ENCODE measurements at places on chromosomes 2 and 18.

DNA sequence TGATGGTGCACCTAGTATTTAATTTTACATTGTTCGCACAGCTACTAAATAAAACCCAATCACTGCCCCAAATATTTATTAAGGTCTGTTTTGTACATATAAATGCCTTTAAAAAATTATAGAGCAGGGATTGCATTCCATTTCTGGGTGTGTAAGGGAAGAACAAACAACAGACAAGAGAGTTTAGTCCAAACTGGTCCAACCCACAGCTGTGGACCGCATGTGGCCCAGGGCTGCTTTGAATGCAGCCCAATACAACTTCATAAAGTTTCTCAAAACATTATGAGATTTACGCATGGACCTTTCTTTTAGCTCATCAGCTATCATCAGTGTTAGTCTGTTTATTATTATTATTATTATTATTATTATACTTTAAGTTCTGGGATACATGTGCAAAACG is 114.8 kb upstream of the LRATD1 start:
- DNase-seq = no peak

GRCh38 chr2:171894612-171894947 is 536 bp upstream of the SLC25A12 start:
- DNase-seq = no peak

GRCh38 chr2:43424262-43425207 is 171.3 kb downstream of the THADA start:
- DNase-seq = no peak

DNA sequence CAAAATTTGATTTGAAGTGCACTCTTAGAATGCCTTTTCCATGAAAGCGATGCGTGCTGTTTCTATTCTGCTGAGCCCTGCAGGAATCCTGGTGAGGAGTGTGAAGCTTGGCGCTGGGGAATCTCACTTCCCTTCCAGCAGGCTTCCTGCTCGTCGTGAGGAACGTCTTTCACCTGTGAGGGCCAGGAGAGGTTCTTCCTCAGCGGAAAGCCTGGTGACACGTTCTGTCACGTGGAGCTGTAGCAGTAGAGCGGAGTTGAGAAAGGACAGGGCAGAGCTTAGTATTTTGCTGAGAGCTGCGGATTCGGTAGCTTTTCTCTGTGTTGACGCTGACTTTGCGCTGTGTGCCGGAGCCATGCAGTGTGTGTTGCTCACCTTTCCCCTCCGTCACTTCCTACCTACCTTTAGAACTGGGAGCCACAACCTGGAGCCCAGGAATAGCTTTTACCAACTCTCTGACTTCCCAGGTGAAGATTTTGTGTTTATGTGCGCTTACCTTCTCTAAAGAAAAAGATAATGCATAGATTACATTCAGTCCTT is 294.8 kb downstream of the PTGR3 start:
- peak; percentile 32 for DNase-seq

DNA sequence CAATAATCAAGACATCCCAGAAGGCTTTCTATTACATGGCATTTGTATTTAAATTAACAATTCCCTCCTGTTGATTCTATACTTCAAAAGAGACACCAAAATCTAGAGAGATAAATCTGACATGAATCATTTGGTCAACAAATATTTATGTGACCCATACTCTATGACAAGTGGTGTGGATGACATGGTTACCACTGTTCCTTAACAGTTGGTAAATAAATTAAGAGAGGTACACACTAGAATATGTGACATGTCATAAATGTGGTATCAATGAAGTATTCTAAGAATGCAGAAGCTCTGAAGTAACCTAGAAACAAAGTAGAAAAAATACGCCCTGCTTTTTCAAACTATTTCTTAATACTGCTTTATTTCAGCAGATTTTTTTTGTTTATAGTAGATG is 255.4 kb downstream of the EXOC6B start:
- no peak for DNase-seq

DNA sequence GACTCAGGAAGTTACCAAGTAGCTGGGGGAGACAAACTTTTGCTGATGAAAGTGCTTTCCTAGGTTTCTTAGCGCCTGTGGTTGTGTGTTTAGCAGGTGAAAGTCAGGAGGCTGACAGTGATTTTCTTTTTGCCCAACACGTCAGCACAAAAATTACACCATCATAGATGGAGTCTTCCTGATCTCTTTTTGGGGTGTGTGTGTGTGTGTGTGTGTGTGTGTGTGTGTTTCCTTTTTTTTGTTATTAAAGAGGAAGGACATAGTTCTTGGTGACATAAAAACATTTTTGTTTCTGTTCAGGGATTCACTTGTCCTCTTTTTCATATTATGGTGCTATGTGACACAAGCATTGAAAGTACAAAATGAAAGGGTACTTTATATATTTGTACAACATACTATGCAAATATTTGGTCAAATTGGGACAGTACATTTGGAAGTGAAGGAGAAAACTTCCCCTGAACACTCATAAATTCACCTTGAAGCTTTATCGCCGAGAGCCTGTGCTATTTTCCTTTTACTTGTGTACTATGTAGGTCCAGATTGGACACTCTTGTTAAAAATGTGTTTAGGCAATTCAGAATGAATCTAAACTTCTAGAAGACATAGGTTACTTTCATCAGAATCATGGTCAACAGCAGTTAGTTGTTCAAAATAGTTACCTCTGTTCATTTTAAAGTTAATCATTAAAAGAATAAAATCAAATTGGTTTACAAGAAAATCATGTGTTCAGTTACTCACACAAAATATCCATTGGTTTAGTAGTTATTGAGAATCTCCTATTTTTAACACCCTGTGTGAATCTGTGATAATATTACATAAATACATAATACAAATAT is 491.9 kb downstream of the IRS1 start:
- DNase-seq = no peak

- no peak for DNase-seq
Observed at GRCh38 chr2:44730593-44730992, 210.9 kb upstream of the SIX3 start.

GRCh38 chr2:72116081-72116533 is 31.6 kb downstream of the CYP26B1 start:
- no peak for DNase-seq

GRCh38 chr2:17966798-17967197 is 88.3 kb downstream of the KCNS3 start:
- DNase-seq = no peak

GRCh38 chr2:135475128-135475527 is 55.9 kb downstream of the ZRANB3 start:
- DNase-seq = no peak

- DNase-seq = no peak
Observed at GRCh38 chr2:215811409-215812345, 201.7 kb downstream of the MREG start.

- DNase-seq = no peak
Observed at GRCh38 chr2:111966241-111966640, 67.8 kb downstream of the MERTK start.

- no peak for DNase-seq
Observed at GRCh38 chr18:37465958-37466357, 99.6 kb downstream of the CELF4 start.

DNA sequence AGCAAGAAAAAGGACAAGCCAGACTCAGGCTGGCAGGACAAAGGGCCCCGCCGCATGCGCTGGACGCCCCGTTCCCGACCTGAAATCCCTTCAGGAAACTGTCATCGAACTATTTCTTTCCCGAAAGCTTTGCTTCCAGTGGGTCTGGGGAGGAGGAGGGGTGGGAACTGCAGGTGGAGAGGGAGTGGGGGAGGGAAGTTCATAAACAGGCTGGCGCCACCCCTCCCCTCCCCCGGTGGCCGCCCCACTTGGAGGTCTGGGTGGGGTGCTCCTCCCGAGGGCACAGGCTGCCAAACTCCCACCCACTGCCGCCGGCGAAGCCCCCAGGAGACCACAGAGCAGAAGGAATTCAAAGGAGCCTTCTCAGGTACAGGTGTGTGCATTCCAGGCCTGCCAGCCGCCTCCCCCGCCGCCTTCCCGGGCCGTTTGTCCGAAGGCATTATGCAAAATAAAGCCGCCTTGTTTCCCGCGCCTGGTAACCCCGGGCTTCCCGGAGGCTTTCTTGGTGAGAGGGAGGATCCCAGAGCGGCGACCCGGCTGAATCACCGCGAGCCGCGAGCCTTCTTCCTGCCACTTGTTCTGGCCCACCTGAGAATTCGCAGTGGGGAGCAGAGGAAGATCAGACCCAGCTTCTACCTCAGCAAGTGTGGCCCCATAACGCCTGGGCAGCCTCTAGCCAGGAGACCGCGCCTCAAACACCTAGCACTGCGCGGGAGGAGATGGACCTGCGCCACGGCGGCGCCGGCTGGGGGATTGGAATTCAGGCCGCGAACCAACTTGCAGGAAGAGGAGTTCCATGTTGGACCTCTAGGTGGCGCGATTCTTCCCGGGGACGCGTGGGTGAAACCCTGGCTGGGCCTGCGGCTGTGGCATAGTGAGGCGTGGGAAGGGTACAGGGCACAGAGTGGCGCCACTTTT is 101.9 kb downstream of the FOXI3 start:
- no peak for DNase-seq

- DNase-seq = no peak
Observed at GRCh38 chr2:120390381-120391055, 44.6 kb downstream of the INHBB start.

- peak; percentile 40 for DNase-seq
Observed at GRCh38 chr2:108612514-108613183, 78.4 kb downstream of the LIMS1 start.

GRCh38 chr2:118496870-118497611 is 350.4 kb downstream of the EN1 start:
- DNase-seq = no peak

DNA sequence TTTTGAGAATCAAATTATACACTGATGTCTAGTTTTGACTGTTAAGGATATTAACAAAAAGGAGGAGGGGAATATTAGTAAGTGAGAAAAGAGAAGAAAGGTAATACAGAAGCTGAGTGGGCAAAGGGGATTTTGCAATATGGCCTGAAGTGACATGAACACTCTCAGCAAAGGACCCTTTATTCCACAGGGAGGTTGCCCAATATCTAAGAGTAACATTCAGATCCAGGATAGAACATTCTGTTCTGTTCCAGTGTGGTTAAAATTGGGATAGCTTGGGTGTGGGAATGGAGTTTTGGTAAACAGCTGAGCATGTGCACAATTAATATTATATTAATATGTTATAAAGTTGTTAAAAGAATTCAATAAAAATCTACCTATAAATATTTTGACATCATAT is 120.1 kb downstream of the ZNF385B start:
- DNase-seq = no peak

- DNase-seq = no peak
Observed at GRCh38 chr2:45233301-45233700, 224.0 kb upstream of the SIX2 start.

DNA sequence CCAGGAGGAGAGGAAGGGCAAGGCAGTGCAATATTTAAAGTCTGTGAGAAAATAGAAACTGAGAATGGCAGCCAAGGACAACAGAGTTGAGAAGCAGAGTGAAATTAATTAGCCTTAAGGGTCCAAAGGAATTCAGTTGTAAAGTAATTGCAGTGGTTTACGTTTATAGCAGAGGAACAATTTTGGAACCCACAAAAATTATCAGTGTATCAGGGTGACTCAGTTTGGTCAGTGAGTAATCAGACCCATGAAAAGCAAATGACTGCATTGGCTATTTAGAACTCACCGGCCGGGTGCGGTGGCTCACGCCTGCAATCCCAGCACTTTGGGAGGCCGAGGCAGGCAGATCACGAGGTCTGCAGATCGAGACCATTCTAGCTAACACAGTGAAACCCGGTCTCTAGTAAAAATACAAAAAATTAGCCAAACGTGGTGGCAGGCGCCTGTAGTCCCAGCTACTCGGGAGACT is 245.8 kb upstream of the SLC39A10 start:
- no peak for DNase-seq

- DNase-seq = no peak
Observed at GRCh38 chr18:9019135-9019534, 83.4 kb upstream of the NDUFV2 start.

DNA sequence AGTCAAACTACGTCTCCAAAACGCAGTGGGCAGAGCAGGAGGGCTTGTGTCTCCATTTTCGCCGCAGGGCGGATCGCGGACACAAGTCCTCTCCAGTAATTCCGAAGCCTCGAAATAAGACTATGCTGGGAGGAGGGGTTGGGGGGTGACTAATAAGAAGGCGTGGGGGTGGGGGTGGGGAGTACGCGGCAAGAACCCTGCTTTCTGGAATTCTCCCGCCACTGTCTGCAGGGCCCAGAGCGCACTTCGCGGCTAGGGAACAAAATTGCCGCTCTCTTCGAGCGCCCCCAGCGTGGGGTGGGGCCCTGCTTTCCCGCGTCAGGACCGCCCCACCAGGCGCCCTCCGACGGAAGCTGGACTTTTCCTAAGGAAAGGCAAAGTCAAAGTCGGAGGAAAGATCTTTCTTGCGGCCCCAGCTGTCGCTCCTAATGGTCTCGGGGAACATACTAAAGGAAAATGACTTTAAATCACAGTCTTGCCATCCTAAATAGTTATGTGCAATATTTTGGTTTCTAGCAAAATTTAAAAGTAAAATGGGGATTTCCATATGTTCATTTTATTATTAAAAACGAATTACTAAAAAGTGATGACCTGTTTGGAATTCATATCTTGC is 11.9 kb downstream of the NR4A2 start:
- DNase-seq = no peak

GRCh38 chr2:227748079-227748478 is 2.4 kb downstream of the SCYGR8 start:
- no peak for DNase-seq

DNA sequence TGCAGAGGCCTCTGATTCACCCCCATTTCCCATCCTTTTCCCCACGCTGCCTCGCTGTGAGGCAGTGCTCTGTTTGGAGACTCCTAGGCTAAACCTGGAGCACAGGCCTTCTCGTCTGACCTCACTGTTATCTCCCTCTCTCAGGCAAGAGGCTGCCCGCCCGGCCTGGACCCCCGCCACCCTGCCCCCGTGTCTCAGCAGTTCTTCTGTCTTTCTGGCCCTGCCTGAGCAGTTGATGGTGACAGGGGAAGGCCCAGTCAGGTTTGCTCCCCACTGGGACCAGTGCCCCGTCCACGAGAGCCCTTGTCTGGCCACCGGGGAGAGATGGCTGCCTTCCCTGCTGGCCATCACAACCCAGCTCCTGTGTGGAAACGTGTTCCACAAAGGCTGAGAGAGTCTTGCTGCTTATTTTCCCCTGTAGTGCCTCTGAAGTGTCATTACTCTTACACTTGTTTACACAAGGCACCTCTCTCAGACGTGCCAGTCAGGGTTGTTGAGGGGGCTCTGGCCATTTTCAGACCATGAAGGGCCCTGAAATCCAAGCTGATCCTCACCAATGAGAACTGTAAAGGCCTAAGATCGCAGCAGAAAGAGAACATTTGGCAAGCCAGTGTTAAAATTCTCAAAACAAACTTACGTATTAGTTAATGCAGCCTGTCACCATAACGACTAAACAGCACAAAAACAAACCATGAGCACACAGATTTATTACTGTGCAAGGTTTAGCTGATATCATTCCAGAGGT is 210.9 kb downstream of the NDUFA10 start:
- DNase-seq = no peak

DNA sequence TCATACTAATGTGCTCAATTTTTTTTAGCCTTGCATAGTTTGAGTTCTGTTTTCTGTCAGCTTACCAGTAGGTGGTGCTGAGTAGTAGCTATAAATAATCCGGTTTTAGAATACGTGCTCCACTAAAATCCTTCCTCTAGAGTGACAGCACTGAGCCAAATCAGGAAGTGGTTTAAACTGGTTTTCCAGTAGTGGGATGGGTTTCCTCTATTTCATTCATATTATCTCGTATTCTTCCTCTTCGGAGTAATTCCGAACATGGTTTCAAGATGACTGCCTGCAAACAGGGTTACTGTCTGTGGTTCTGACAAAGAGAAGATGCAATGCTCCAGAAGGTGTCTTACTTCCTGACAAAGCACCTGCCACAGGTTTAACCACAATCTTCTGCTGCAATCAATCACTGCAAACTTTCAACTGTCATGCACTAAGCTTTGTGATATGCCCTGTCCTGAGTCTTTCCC is 496.9 kb upstream of the VRK2 start:
- no peak for DNase-seq

GRCh38 chr18:9088252-9088651 is 14.2 kb upstream of the NDUFV2 start:
- no peak for DNase-seq
